AG04449 (cell line): ENCODE measurements at places on chromosomes 3 and 15.

DNA sequence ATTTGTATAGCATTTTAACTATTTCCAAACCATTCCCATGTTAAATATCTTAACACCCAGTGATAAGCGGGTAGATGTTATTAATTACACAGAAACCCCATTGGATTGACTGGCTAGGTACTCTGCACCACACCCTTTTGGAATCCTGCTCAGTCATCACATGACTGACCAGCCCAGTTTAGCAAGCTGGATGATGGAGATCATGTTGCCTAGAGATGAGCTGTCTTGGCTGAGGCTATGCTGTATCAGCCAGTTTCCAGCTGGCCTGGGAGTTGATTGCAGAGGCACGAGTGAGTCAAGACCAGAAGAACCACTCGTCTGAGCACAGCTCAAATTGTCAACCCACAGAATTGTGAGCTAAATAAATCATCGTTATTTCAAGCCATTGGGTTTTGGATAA, 124.6 kb downstream of the ZNF621 start:
- DNase-seq, result no peak

GRCh38 chr15:77627067-77627466, 5.6 kb downstream of the LINGO1 start:
- no peak for DNase-seq

DNA sequence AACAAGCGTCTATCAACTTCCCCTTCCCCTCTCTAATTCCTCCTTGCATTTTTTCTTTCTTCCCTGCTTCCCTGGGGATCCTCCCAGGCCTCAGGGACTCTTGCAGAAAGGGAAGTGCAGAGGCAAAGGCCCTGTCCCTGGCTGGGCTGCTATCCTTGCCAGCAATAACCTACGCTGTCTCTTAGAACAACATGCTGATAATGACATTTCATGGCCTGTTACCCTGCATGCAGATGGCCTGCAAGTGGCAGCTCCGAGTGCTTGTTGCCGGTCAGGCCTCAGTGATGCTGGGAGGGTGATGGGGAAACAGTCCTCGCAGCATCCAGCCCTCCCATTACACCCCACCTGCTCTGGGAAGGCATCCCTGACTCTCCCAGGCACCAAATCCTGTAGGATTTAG, 167.6 kb downstream of the RAB11A start:
- no peak for DNase-seq

GRCh38 chr3:84961011-84961410, 2.2 kb downstream of the CADM2 start:
- DNase-seq, result no peak

DNA sequence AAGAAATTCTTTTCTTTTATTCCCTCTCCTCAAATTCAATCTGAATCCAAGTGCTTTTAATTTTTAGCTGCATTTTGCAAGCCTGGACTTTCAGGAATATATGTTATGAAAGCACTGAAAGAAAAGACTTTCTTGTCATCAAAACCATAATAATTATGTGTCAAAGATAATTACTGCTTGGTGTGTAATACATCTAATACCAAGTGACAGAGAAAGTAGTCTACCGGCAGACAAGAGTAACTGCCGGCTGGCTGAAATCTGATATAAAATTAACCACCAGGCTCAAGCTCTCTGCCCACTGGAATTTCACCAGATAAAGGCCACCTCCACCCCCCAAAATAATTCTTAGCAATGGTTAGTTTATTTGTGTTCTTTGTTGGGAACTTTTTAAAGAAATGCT, 220.9 kb upstream of the CDIN1 start:
- no peak for DNase-seq

- peak; percentile 82 for DNase-seq
Measured at GRCh38 chr3:71495708-71496472, 87.6 kb downstream of the FOXP1 start.

GRCh38 chr15:40731034-40731433, 24.0 kb downstream of the RMDN3 start:
- DNase-seq, result no peak

- DNase-seq, result no peak
Measured at GRCh38 chr3:96843505-96844203, 29.3 kb downstream of the EPHA6 start.

GRCh38 chr3:31622636-31623288, 90.0 kb downstream of the STT3B start:
- DNase-seq, result no peak

GRCh38 chr3:45841420-45841756, 531 bp downstream of the LZTFL1 start:
- no peak for DNase-seq

GRCh38 chr3:56796202-56796601, 5.5 kb downstream of the ARHGEF3 start:
- DNase-seq, result peak; percentile 9

DNA sequence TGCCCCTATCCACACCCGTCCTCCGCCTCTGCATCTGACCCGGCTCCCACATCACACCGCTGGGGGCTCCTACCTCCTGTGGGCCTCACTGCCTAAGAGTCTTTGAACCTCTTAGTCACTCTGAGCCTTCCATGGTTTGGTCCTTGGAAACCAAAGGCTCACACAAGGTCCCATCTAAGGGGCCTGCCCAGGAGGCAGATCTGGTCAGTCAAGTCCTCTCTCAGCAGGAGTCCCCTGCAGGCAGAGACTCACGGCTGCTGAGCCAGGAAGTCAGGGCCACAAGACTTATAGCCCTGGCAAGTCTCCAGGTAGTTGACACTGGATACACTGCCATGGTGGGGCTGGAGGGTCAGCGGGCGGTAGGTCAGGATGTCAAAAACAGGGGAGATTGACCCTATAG, 31.2 kb upstream of the ALDH1L1 start:
- no peak for DNase-seq

DNA sequence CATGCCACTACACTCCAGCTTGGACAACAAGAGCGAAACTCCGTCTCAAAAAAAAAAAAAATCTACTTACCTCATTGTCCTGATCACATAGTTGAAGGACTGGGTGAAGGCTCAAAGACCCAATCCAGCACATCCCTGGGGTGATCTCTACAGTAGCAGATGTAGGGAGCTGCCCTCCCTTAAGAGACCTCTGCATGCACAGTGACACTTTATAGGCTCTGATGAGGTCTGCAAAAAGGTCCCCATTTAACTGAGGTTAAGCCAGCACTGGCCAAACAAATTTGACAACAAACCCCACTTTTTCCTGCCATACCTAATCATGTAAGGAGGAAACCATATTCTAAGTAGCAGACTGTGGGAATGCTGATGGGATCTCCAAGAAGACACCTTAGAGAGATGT, 31.1 kb upstream of the SPATA12 start:
- no peak for DNase-seq
